Anterior cingulate cortex (tissue), 58 donors: ENCODE measurements at places on chromosomes 2 and 18.

- no peak for DNase-seq
Measured at GRCh38 chr18:34543356-34543755, 166.7 kb upstream of the DTNA start.

DNA sequence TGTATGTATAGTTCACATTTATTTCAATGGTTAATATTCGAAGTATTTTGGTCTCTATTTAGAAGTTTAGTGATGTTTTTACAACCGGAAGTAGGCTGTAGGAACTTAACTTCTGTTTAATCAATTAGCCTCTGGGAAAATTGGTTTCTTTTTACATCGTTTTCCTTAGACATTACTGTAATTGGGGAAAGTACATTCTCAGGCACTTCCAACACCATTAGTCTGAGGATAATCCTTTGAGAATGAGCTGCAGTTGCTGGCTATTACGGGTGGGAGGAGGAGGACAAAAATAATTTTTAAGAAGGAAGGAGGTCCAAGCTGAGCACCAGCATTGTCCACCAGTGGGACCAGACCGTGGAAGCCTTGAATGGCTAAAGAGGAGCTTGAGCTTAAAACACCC, 70.4 kb upstream of the ST3GAL5 start:
- no peak for DNase-seq

- no peak for DNase-seq
Measured at GRCh38 chr18:56316727-56317126, 321.7 kb downstream of the TXNL1 start.

- no peak for DNase-seq
Measured at GRCh38 chr2:197145471-197146056, 165.0 kb downstream of the ANKRD44 start.

- no peak for DNase-seq
Measured at GRCh38 chr2:169005080-169005598, 26.0 kb downstream of the ABCB11 start.

GRCh38 chr18:53567929-53568574, 656.4 kb downstream of the MBD2 start:
- DNase-seq: no peak

DNA sequence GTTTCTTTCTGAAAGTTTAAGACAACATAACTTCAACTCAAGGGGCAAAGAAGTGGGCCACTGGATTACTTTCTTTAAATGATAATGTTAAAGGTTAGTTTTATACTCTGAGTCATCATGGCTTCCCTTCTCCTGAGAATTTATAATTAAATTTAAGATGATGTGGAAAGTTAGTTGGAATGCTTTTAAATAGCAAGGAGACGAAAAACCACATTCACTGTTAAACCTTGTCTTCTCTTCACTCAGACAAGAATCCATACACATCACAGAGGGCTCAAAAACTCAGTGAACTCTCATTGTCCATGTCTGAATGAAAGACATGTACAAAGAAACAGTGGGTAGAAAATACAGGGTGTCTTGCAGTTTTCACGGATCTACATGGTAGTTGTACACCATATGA, 65.6 kb downstream of the COL5A2 start:
- DNase-seq: no peak

GRCh38 chr2:145910416-145910815, 1390.5 kb upstream of the ZEB2 start:
- no peak for DNase-seq
